Body of pancreas (tissue), 4 donors: ENCODE measurements at places on chromosomes 12 and 14.

DNA sequence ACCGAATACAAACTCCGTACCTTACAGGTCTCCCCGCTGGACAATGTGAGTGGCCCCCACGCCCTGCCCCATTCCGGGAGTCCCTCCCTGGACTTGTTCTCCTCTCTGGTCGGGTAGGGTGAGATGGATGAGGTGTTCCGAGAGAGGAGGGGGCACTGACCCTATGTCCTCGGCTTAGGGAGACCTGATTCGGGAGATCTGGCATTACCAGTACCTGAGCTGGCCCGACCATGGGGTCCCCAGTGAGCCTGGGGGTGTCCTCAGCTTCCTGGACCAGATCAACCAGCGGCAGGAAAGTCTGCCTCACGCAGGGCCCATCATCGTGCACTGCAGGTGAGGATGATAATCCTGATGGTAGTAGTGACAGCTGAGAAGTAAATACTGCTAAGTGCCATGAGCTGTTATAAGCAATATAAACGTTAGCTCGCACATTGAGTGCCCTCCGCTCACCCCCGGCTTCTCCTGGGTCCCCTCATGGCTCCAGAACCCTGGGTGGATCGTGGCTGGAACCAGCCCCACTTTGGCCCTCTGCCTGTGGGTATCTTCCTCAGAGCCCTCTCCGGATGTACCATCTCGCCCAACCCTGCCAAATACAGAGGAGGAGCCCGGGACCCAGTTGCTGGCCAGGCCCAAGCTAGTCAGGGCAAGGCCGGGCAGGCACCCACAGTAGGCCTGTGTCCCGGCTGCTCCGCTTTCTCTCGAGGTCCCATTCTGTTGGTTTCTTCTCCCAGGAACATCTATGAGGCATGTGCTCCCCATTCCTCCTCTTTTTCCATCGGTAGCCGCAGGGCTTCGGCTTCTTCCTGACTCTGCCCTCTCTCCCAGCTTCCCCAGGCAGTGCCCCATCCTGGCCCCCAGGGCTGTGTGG is 6.8 kb downstream of the PTPN6 start:
- DNase-seq: no peak

GRCh38 chr14:99829450-99829849 is 36.2 kb downstream of the EML1 start:
- DNase-seq: no peak

- DNase-seq: no peak
These were observed 663.4 kb upstream of the MIS18BP1 start for GRCh38 chr14:45916340-45916953.

DNA sequence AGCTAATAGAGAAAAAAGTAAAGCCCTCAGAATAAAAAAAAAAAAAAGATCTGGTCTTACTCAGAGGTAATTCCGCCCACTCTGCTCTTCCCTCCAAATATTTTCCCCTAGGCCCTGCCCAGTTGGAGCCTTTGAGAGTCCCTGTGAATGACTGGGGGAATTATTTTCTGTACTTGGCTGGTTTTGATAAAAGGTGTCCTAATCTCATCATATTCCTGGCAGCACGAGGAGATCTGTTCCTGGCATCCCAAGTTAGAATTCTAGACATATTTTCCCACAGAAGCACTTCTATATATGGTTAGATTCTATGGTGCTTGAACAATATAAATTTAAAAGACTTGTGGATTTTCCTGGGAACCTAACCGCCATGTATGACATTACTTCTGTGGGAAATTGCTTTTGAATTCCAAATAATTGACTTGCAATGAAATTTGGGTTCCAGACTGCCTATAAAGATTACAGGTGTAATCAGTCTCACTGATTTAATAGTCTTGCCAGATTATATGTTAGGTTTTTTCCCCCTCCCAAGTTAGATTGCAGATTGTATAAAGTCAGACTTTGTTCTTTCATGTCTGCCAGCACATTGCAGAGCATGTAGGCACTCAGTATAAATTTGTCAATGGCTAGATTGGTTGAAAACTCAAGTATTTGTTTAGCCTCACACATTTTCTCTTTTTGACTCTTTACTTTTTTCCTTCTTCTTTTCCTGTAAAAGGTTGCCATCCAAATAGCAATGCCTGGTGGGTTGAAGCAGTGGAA is 12.3 kb downstream of the GPX2 start:
- DNase-seq: no peak

DNA sequence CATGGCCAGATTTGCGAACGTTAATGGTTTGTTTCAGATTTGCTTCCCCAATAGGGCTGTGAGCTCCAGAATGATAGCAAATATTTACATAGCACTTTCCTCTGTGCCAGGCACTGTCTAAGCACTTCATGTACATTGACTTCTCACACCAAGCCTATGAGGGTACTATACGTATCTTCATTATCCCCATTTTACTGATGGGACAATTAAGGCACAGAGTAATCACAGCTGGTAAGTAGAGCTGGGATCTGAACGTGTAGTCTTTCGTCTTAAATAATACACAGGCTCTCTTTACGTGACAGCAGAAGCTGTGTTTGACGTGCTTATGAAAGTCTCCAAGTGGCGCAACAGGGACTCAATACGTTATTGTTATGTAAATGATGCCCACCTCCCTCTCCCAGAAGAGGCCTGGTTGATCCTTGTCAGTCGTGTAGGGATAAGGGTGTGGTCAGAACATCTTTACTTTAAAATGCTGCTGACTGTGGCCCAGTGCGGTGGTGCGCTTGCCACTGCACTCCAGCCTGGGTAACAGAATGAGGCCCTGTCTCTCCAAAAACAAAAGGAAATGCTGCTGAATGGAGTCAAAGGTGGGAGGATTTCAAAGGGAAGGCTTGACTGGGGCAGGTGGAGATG is 66.3 kb upstream of the TCL1B start:
- DNase-seq: no peak

- DNase-seq: no peak
These were observed 663 bp downstream of the WASHC3 start for GRCh38 chr12:102061096-102061559.

DNA sequence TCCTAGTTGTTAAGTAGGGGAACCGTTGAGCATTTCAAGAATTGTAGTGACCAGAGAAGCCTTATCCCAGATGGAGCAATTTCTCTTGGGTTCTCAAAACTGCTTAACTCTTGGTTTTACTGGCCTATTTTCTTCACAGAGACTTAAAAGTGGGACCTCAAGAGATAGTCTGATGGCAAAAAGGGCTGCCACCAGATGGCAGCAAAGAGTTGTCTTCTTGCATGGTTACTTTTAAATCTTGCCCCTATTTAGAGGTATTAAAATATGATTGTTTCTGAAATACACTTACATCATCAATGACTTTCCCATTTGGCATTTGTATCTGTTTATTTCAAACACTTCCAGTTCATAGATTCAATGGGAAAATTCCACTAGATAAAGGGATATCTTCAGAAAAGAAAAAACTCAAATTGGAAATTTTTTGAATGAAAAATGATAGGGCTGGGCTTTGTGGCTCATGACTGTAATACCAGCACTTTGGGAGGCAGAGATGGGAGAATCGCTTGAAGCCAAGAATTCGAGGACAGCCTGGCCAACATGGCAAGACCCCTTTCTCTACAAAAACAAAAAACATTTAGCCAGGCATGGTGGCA is 69.9 kb upstream of the CNTN1 start:
- DNase-seq: peak; percentile 57

- DNase-seq: no peak
These were observed 15.7 kb upstream of the SLC2A3 start for GRCh38 chr12:7951671-7952070.
